ENCODE measurements at places on chromosomes 16 and 17. TPM values are rescaled to one million over a fixed set of nuclear protein-coding genes. Genes with fewer than 3 reads are reported as not detected.

SLC16A13 gene
- 25.0 TPM for total RNA-seq

AXIN1 gene
- 29.2 TPM for total RNA-seq

HAP1 gene
- total RNA-seq, result not detected

ENO3 gene
- 43.9 TPM for total RNA-seq

MFSD11 gene
- total RNA-seq, result 25.9 TPM
